Cardiac muscle cell (in vitro differentiated cells and primary cell): ENCODE measurements at places on chromosomes 12 and 14. TPM values are rescaled to one million over a fixed set of nuclear protein-coding genes. Genes with fewer than 3 reads are reported as not detected.

TAS2R42 gene
- total RNA-seq: not detected in 2 replicates

ACAD10 gene
- 32.8 and 46.8 TPM in 2 replicates for total RNA-seq

COQ5 gene
- total RNA-seq: 61.8 and 67.2 TPM in 2 replicates

PARP2 gene
- total RNA-seq: 20.0 and 27.0 TPM in 2 replicates

CFL2 gene
- 37.5 and 73.1 TPM in 2 replicates for total RNA-seq

ZNF140 gene
- total RNA-seq: 10.1 and 14.7 TPM in 2 replicates

HECTD1 gene
- total RNA-seq: 155 and 180 TPM in 2 replicates

CFAP251 gene
- 1.1 and 3.8 TPM in 2 replicates for total RNA-seq

CD4 gene
- 3.1 and 3.3 TPM in 2 replicates for total RNA-seq

NANOG gene
- total RNA-seq: 0.06 and 0.78 TPM in 2 replicates

GRCh38 chr12:13318231-13319015 is 121.9 kb downstream of the EMP1 start:
- no peaks in the 10 kb centered on the region for H3K36me3 ChIP-seq
- H3K27me3 ChIP-seq: no peaks in the 10 kb centered on the region
- H3K27ac ChIP-seq: no peak overlapping the region
- H3K4me1 ChIP-seq: no peaks in the 10 kb centered on the region
- DNase-seq: no peak

GRCh38 chr14:97697772-97698171 is 900.6 kb downstream of the VRK1 start:
- H3K4me1 ChIP-seq: no peaks in the 10 kb centered on the region
- DNase-seq: no peak
- H3K27me3 ChIP-seq: no peaks in the 10 kb centered on the region

DNA sequence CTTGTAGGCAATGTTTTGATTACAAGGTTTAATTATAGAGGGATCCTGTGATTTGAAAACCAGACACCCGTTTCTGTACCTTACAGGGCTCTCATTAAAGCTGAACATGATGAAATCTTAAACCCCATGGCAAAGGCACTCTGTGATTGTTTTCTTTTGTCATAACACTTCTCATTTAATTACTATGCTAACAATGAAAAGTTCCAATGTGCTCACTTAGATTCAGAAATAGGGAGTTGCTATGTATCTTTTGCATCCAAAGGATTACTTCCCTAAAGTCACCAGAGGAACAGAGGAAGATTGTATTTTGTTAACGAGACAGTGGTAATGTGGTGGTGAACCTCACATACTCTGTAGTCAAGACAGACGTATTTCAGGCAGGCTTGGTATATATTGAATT is 81.5 kb upstream of the MYF6 start:
- no peak for DNase-seq
- no peak overlapping the region for H3K4me3 ChIP-seq
- H3K36me3 ChIP-seq: no peaks in the 10 kb centered on the region
- H3K27me3 ChIP-seq: no peaks in the 10 kb centered on the region

DNA sequence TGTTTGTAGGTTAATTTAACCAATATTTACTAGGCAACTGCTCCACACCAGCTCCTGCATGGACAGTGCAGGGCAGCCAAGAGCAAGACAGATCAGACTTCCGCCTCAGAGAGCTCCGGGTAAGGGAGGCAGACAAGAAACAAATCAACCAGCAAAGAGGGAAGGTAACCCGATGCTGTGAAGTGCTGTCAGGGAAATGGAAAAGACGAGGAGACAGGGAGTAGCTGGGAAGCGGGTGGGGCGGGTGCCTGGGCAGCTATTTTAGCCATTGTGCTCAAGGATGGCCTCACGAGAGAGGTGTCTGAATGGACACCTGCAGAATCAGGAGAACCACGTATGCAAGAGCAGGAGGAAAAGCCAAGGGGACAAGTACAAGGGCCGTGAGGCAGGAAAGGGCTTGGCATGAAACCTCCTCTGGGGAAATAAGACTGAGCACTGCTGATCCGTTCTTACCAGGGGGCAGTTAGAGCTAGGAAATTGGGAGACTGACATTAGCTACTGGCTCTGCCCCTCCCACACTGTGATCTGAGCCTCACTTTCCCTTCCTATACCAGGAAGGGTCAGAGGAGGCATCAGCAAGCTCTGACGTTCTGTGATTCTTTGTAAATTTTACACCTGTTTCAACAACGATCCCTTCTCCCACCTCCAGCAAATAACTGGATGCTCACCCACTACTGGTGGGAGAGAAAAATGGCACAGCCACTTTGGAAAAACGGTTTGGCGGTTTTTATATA is 6.5 kb upstream of the TMEM119 start:
- no peak for DNase-seq
- H3K4me3 ChIP-seq: no peak overlapping the region
- no peak overlapping the region for H3K27ac ChIP-seq
- peaks cover 1% of the 10 kb centered on the region for H3K4me1 ChIP-seq

DNA sequence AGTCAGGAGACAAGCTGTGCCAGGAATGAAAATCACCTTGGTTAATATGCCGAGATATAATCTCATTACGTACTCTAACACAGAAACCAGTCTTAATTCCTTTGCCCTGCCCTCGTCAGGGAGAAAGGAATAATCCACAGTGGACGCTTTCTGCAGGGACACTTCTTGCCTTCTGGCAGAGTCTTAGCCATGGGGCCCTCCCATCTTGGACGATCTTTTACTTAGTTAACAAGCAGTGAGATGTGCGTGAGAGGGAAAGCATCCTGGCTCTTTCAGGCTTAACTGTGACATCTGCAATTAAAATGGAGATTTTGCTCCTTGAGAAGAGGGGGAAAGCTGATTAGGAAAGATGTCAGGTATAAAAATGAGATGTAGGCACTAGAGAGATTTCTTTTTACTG is 246.4 kb downstream of the TMEM132C start:
- H3K27ac ChIP-seq: no peak overlapping the region
- H3K4me3 ChIP-seq: no peak overlapping the region
- DNase-seq: no peak
- no peaks in the 10 kb centered on the region for H3K27me3 ChIP-seq

DNA sequence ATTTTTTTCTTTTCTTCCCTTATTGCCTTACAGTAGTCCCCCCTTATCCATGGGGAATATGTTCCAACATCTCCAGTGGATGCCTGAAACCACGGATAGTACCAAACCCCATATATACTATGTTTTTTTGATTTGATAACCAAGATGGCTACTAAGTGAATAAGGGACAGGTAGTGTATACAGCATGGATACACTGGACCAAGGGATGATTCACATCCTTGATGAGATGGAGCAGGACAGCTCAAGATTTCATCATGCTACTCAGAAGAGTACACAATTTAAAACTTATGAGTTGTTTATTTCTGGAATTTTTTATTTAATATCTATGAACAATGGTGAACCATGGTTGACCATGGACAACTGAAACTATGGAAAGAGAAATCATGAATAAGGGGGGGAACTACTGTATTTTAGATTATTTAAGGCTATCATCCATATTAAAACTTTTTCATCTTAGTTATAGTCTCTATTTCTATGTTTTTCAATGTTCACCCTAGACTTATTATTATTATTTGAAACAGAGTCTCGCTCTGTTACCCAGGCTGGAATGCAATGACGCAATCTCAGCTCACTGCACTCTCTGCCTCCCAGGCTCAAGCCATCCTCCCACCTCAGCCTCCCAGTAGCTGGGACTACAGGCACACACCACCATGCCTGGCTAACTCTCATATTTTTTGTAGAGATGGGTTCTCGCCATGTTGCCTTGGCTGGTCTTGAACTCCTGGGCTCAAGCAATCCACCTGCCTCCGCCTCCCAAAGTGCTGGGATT is 188.0 kb upstream of the PELI2 start:
- no peaks in the 10 kb centered on the region for H3K36me3 ChIP-seq
- no peak overlapping the region for H3K27ac ChIP-seq
- H3K27me3 ChIP-seq: no peaks in the 10 kb centered on the region
- H3K4me1 ChIP-seq: no peaks in the 10 kb centered on the region

- no peaks in the 10 kb centered on the region for H3K36me3 ChIP-seq
- H3K4me1 ChIP-seq: no peaks in the 10 kb centered on the region
- H3K27me3 ChIP-seq: no peaks in the 10 kb centered on the region
- no peak for DNase-seq
Observed at GRCh38 chr12:18946106-18946505, 183.4 kb upstream of the PLEKHA5 start.

DNA sequence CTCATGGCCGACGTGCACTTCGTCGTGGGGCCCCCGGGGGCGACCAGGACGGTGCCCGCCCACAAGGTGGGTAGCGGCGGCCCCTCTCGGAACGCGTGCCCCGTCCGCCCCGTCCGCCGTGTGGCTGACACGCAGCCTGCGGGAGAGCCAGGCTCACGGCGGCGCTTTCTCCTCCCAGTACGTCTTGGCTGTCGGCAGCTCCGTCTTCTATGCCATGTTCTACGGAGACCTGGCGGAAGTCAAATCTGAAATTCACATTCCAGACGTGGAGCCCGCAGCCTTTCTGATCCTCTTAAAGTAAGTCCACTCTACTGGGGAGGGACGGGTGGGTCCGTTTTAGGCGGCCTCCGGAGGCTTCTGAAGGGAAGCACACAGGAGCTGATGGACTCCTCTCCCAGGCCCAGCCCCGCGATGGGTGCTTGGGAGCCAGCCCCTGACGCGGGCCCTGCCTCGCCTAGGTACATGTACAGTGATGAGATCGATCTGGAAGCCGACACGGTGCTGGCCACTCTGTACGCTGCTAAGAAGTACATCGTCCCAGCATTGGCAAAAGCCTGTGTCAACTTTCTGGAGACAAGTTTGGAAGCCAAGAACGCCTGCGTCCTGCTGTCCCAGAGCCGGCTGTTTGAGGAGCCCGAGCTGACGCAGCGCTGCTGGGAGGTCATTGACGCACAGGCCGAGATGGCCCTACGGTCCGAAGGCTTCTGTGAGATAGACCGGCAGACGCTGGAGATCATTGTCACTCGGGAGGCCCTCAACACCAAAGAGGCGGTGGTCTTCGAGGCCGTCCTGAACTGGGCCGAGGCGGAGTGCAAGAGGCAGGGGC is 1.1 kb downstream of the BTBD6 start:
- peaks cover 5% of the 10 kb centered on the region for H3K4me1 ChIP-seq
- no peak overlapping the region for H3K27ac ChIP-seq
- no peak overlapping the region for H3K4me3 ChIP-seq
- H3K27me3 ChIP-seq: no peaks in the 10 kb centered on the region
- peaks cover 7% of the 10 kb centered on the region for H3K36me3 ChIP-seq

- no peaks in the 10 kb centered on the region for H3K27me3 ChIP-seq
- no peak for DNase-seq
- H3K4me1 ChIP-seq: no peaks in the 10 kb centered on the region
- H3K36me3 ChIP-seq: peaks cover 45% of the 10 kb centered on the region
- no peak overlapping the region for H3K4me3 ChIP-seq
Observed at GRCh38 chr14:67331368-67332125, 28.1 kb downstream of the ATP6V1D start.

- DNase-seq: no peak
- H3K4me3 ChIP-seq: no peak overlapping the region
- H3K36me3 ChIP-seq: no peaks in the 10 kb centered on the region
- no peaks in the 10 kb centered on the region for H3K27me3 ChIP-seq
- no peaks in the 10 kb centered on the region for H3K4me1 ChIP-seq
Observed at GRCh38 chr14:59037086-59037485, 151.4 kb upstream of the DAAM1 start.

DNA sequence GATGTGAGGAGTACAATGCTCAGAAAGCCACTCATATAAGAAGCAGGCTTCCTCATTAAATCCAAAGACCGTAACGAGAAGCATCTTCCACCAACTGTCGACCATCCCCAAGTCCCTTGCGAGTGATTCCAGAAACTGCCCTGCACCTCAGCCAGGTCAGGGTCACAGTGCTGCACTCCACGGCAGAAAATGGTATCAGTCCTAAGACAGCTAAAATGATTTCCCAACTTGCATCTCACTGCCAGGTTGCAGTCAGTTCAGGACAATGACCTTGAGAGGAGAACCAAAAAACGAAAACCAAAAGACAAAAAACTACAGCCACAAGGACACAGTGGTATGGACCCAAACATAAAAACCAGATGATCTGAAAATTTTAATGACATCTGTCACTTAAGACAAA is 20.6 kb downstream of the SBNO1 start:
- H3K36me3 ChIP-seq: peaks cover 36% of the 10 kb centered on the region
- no peaks in the 10 kb centered on the region for H3K27me3 ChIP-seq
- no peak for DNase-seq
- H3K4me1 ChIP-seq: no peaks in the 10 kb centered on the region
- H3K4me3 ChIP-seq: no peak overlapping the region

- no peak overlapping the region for H3K27ac ChIP-seq
- no peaks in the 10 kb centered on the region for H3K27me3 ChIP-seq
Observed at GRCh38 chr14:75630695-75631452, 29.8 kb downstream of the ERG28 start.

DNA sequence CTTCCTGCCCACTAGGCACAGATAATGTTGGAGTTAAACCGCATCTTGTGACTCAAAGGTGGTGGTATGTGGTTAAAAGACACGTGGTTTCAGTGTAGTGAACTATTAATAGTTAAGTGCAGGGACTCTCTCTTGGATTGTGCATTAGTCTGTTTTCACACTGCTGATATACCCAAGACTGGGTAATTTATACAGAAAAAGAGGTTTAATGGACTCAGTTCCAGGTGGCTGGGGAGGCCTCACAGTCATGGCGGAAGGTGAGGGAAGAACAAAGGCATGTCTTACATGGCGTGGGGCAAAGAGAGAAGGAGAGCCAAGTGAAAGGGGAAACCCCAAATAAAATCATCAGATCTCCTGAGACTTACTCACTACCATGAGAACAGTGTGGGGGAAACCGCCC is 362.3 kb downstream of the GLT1D1 start:
- H3K27me3 ChIP-seq: peaks cover 5% of the 10 kb centered on the region
- H3K4me3 ChIP-seq: no peak overlapping the region
- H3K36me3 ChIP-seq: no peaks in the 10 kb centered on the region
- no peaks in the 10 kb centered on the region for H3K4me1 ChIP-seq
- DNase-seq: no peak

DNA sequence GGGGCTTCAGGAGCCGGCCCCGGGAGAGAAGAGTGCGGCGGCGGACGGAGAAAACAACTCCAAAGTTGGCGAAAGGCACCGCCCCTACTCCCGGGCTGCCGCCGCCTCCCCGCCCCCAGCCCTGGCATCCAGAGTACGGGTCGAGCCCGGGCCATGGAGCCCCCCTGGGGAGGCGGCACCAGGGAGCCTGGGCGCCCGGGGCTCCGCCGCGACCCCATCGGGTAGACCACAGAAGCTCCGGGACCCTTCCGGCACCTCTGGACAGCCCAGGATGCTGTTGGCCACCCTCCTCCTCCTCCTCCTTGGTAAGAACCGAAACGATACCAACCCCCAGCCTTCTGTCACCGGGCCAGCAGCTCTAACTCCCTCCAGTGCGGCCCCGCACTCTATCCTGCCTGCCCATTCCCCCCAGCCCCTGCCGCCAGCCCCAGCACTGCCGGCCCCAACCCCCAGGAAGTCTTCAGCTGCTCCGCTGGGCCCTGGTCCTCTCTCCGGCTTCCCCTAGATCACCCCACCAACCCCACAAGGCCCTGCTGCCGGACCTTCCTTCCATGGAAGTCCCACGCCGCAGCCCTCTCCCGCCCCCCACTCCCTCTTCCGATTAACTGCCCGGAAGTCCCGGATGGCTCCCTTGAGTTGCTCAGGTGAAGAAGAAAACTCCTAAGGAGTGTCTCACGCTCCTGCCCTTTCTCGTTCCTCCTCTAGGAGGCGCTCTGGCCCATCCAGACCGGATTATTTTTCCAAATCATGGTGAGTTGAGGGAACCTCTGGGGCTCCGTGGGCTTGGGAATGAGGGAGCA is 693 bp downstream of the LRP10 start:
- peak overlapping the region; percentile 90 for H3K27ac ChIP-seq
- H3K27me3 ChIP-seq: no peaks in the 10 kb centered on the region
- DNase-seq: peak; percentile 85
- peak overlapping the region; percentile 61 for H3K4me3 ChIP-seq
